ENCODE measurements at places on chromosomes 6 and 20.

GRCh38 chr20:61299618-61300017 is 47.6 kb downstream of the CDH4 start:
- no peak for DNase-seq

DNA sequence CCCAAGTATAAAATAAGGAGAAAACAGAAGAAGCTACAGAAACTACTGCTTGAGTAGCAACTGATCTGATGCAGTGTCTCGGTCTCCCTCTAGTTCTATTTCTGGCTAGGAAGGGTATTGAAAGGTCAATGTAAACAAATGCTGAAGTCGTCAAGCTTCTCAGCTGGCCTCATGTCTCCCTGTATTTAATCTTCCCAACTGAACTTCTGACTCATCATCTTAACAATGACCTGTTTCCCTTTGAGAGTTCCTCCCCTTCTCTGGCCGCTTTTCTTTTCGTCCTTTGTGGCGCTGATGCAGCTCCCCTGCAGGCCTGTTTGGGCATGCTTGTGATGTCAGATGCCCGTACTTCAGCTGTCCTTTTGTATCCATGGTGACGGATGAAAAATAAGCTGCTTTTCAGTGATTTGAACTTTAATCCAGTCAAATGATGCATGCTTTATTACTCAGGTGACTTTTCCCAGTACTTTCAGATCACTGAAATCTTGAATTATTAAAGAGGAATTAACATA is 7.8 kb upstream of the LCA5 start:
- DNase-seq = no peak

- no peak for DNase-seq
Observed at GRCh38 chr6:134422426-134423231, 104.7 kb upstream of the SGK1 start.

DNA sequence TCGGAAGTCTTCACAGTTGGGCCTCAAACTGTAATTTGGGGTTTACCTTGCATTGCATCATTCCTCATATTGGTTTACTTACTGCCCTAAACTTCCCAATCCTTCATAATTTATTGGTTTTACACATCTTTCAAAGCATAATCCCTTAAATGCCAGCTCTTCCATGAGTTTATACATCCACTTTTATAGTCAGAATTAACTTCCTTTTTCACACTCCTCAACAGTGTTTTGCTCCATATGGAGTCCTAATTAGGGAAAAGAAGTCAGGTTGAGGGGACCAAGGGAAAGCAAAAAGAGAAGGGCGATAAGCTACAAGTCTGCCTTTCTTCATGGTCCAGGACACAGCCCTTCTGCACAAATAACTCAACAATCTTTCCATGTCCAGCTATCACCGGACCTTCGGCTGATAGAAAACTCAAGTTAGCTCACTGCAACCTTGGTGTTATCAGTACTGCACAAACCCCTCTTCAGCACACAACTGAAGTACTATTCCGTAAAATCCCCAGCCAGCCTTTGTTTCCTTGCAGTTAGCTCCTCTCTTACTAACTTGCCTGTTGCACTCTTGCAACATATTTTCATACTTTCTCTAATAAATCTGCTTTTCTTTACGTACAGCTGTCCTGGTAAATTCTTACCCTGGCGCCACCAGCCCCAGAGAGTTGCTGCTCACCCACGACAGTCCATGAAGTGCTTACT is 2.0 kb downstream of the EEF1E1 start:
- DNase-seq = no peak

DNA sequence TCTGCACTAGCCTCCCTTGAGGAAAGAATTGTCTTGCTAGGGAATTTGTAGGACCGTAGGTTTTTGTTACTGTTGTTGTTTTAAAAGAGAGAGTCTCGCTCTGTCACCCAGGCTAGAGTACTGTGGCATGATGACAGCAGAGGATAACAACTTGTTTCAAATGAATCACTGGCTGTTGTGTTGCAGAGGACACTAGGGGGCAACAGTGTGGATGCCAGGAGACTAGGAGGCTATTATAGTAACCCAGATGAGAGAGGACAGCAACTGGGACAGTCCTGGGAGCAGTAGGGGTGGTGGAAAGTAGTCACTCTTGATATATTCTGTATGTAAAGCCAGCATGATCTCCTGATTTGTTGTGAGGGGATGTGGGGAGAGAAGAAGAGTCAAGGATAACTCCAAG is 41.8 kb upstream of the LAMA4 start:
- no peak for DNase-seq

- DNase-seq = no peak
Observed at GRCh38 chr6:106145144-106145543, 59.0 kb downstream of the PRDM1 start.

GRCh38 chr20:51631011-51631950 is 88.8 kb upstream of the NFATC2 start:
- no peak for DNase-seq

GRCh38 chr6:63491119-63491518 is 81.2 kb upstream of the LOC128125822 start:
- no peak for DNase-seq
